ENCODE measurements at places on chromosomes 7 and 10.
A peak's percentile ranks its signal among the peaks of the same experiment; 100 is the strongest.

DNA sequence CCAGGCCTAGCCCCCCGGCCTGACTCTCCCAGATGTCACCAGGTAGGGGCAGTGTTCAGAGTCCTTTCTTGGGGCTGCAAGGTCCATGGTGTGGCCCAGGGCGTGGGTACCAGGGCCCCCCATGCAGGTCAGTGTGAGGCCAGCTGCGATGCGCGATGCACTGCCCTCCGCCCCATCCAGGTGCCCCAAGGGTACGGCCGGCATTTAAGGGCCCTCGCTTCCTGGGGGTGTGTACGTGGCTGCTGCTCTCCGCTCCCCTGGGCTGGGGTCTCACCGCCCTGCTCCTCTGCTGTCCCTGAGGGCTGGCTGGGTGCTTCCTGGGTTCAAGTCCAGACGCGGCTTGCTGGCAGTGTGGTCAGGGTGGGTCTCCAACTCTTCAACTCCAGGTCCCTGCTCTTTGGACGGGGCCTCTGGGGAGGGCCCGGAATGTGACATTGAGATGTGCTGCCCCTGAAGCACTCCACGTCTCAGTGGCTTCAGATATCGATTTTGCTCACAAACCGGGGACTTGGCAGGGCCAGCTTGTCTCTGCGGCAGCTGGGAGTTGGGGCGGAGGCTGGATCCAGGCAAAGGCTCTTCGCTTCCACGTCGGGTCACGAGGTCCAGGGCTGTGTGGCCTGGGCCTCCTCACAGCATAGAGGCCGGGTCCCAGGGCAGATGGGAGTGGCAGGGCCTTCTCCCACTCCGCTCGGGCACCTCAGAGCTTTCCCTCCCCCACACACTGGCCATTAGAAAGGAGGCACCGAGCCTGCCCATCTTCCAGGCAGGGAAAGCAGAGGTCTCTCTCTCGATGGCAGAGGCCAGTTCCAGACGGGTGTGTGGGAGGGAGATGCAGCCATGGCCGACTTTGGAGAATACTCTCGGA is 93.2 kb downstream of the UNCX start:
- no peak for DNase-seq

DNA sequence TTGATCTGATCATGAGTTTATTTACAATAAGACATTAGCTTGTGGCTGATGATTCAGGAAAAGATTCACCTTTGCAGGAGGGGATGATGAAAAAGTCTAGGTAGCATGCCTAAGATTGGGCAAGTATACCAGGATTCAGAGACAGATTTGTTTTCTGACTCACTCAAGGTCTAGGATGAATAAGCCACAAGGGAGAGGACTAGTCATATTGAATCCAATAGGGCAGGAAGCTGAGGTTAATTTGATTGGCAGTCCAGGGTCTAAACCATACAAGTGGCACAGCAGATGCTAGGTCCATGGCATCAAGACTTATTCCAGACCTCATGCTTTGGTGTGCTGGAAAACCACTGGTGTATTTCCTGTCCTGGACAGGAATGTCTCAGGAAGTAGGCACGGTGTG is 1133.4 kb downstream of the XPNPEP1 start:
- no peak for DNase-seq

DNA sequence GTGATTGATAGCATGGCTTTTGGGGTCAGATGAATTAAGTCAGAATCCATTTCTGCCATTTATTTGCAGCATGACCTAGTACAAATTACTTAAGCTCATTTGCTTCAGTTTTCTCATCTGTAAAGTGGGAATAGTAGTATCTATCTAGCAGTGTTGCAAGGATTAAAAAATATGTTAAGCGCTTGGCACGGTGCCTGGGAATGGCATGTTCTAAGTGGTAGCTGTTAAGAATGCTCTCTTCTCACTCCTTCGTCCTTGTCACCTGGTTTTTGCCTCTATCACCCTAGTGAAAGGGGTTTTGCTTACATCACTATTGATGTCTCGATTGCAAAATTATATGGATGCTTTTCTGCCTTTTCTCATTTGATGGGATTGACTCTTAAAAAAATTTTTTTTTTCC is 7.4 kb downstream of the TMEM248 start:
- DNase-seq: no peak

DNA sequence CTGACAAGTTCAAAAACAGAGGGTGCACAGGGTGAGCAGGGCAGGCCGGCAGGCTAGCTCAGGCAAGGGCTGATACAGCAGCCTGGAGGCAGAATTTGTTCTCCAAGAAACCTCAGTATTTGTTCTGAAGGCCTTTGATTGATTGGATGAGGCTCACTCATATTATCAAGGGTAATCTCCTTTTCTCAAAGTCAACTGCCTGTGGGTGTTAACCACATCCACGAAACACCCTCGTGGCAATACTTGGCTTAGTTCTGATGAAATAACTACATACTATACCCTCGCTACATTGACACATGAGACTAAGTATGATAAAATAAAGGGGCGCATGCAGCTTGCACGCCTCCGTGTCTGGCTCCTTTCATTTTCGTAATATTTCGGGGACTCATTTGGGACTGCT is 4.4 kb upstream of the PPP2R2D start:
- DNase-seq: peak; percentile 81

GRCh38 chr7:31490796-31491314 is 23.0 kb upstream of the ITPRID1 start:
- no peak for DNase-seq

- no peak for DNase-seq
Observed at GRCh38 chr7:135405969-135406368, 103.9 kb downstream of the CNOT4 start.

DNA sequence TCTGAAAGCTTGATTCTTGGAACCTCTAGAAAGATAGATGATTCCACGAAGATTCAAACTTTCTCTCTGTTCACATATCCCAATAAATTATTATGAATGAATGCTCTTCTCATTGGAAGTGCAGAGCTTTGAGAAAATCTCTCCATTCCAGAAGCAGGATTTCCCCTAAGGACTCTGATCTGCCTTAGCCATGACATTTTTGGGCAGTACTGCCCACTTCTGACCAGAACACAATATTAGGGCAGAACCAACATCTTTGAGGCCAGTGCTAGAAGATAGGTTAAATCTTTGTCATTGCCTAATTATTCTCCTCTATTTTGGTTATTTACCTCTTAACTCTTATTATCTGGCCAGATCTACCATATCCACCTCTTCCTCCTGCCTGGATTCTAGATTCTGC is 49.9 kb downstream of the ARMC3 start:
- DNase-seq: no peak

DNA sequence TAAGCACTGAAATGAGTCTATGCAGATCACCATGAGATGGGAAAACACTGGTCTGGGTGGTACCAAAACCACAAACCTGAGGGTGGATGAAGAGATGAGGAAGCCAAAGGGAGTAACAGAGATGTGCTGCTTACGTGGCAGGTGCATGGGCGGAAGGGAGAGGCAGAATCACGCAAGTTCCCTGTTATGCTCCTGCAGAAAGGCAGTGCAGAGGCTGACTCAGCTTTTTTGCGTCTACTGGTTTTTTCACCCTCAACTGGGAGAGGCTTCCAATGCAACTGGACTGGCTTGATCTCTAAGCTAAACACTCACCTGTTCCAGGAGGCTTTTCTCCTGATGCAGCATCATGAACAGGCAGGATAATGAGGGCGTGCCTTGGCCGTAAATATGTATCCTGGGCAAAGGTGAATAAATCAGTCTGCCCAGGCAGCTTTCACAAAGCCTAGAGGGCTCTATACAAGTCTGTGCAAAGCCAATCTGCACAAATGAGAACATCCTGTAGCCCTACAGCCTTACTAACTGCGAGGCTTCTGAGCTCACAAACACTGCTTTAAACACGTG is 95.4 kb upstream of the AFAP1L2 start:
- no peak for DNase-seq

DNA sequence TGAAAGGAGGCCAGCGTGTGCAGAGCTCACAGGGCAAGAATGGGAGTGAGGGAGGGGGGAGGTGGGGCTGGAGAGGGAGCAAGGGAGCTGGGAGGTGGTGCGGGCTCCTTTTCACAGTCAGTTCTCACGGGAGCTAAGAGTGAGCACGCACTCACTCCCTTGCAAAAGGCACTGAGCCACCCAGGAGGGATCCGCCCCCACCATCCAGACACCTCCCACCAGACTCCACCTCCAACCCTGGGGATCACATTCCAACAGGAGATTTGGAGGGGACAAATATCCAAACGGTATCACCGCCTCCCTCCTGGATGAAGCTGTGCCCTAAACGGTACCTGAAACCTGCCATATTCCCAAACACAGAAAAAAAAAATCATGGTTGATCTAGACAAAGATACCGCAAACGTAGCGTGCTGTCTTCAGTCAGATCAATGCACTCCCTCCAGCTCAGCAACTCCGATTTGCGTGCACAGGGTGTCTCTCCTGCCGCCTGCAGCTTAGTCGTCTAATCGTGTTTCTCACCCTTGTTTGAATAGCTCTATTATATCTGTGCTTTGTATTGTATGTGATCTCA is 20.3 kb upstream of the PRKAG2 start:
- DNase-seq: no peak

GRCh38 chr7:113040849-113041248 is 45.8 kb downstream of the GPR85 start:
- no peak for DNase-seq

DNA sequence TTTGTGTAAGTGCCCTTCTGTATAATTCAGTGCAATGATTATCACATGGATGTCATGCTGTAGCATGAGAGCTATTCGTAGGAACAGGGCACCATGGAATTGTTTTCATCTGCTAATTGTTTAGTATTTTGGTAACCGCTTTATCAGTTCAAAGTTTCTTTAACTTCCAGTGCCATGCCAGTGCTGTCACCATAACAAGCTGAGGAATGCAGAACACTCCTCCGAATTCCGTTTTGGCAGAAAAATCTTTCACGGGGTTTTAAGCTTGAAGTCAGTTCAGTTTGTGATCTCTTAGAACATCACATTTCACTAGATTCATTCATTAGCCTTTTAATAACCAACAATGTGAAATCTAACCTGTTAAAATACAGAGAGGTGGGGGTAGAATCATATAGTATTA is 117.2 kb upstream of the SEMA3C start:
- no peak for DNase-seq

GRCh38 chr7:98771519-98771918 is 98.3 kb downstream of the TMEM130 start:
- DNase-seq: no peak

DNA sequence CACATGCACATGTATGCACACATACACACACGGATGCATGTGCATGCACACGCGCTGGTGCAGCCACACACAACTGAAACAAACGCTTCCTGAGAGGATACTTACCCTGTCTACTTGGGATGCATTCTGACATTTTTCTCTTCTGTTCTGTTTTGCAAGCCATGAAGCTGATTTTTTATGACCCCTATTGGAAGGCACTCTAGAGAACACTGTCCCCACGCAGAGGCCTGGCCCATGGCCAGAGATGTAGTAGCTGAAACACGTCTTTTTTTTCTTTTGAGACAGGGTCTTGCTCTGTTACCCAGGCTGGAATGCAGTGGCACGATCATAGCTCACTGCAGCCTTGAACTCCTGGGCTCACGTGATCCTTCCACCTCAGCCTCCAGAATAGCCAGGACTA is 47.9 kb downstream of the VWA2 start:
- DNase-seq: no peak

- DNase-seq: no peak
Observed at GRCh38 chr7:29270594-29271318, 76.2 kb downstream of the CHN2 start.

GRCh38 chr10:110562348-110562747 is 5.1 kb upstream of the SMC3 start:
- DNase-seq: no peak

DNA sequence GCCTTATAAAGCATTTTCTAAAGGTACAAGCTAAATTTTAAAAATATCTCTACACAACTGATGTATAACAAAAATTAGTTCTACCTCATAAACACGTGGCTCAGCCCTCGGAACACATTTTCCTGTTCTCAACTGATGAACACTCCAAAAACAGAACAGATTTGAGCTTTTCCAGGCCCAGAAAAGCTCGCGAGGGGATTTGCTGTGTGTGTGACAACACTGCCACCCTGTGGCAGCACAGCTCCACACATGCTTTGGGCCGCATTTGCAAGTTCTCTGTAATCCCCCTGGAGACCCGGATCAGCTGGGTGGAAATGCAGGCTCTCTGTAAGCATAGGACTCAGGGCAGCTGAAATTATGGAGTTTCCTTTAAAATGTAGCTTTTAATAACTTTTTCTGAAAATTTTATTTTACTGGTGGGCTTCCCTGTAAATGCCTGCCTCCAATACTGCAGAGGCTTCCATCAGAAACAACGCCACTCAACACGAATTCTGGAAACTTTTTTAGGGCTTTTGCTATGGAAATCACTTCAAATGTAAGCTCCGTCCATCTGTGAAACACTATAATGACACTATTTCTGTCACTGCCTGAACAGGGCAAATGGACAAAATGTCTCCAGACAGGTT is 155.5 kb downstream of the COBL start:
- peak; percentile 79 for DNase-seq

DNA sequence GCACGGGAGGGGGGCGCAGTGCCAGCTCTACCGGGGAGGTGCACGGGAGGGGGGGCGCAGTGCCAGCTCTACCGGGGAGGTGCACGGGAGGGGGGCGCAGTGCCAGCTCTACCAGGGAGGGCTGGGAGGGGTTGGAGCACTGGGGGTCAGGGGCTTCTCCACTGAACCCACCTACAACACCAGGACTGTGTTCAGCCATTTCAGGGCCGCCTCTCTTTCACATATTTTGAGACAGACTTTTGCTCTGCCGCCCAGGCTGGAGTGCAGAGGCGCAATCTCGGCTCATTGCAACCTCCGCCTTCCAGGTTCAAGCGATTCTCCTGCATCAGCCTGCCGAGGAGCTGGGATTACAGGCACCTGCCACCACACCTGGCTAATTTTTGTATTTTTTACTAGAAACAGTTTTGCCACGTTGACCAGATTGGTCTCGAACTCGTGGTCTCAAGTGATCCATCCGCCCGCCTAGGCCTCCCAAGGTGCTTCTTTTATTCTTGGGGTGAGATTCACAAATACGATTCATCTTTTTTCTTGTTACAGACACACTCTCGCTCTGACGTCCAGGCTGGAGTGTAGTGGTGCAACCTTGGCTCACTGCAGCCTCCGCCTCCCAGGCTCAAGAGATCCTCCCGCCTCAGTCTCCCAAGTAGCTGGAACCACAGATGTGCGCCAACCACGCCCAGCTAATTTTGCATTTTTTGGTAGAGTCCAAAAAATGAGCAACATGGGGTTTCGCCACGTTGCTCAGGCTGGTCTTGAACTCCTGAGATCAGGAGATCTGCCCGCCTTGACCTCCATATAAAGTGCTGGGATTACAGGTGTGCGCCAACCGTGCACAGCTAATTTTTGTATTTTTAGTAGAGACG is 37.0 kb downstream of the ADAP1 start:
- DNase-seq: peak; percentile 35

Data from natural killer cell treated with Interleukin-12 subunit alpha and Interleukin-12 subunit beta and Interleukin-15 and Interleukin-18, amount 100 ng/mL, for 72 hours (primary cell).